HT-29 (cell line): ENCODE measurements at places on chromosomes 2 and 18. TPM values are rescaled to one million over a fixed set of nuclear protein-coding genes. Genes with fewer than 3 reads are reported as not detected.

The RBKS gene
- total RNA-seq = 0.42 and 0.53 TPM in 2 replicates

The FBXO48 gene
- total RNA-seq = 0.03 and 0.05 TPM in 2 replicates

The AP1S3 gene
- 14.1 and 16.3 TPM in 2 replicates for total RNA-seq

The OTOS gene
- total RNA-seq = not detected in 2 replicates

The ANKRD30BL gene
- total RNA-seq = not detected in 2 replicates

The STPG4 gene
- 6.9 and 7.1 TPM in 2 replicates for total RNA-seq

The SCYGR2 gene
- not detected in 2 replicates for total RNA-seq

The PRSS56 gene
- total RNA-seq = not detected in 2 replicates

The SERPINB10 gene
- total RNA-seq = not detected in 2 replicates

The CAB39 gene
- 28.6 and 30.6 TPM in 2 replicates for total RNA-seq

The ABHD1 gene
- total RNA-seq = not detected in 2 replicates

The EPHA4 gene
- 0.41 TPM in 1 of 2 replicates, not detected in the other for total RNA-seq

The BCL11A gene
- total RNA-seq = not detected in 2 replicates

The REG3G gene
- total RNA-seq = not detected in 2 replicates

The TNFAIP6 gene
- not detected in 2 replicates for total RNA-seq

The QPCT gene
- total RNA-seq = 54.2 and 54.3 TPM in 2 replicates

The ABCG8 gene
- not detected in 2 replicates for total RNA-seq

The CPO gene
- total RNA-seq = not detected in 2 replicates

The ABCB11 gene
- total RNA-seq = 0.08 TPM in 1 of 2 replicates, not detected in the other

The RIT2 gene
- total RNA-seq = not detected in 2 replicates

The CPLX4 gene
- not detected in 2 replicates for total RNA-seq

The NEUROD1 gene
- total RNA-seq = not detected in 2 replicates

The TUBA3E gene
- not detected in 2 replicates for total RNA-seq

The OSBPL1A gene
- total RNA-seq = 13.7 and 14.1 TPM in 2 replicates

The DSC2 gene
- total RNA-seq = 4.9 and 5.7 TPM in 2 replicates

The FLACC1 gene
- 0.13 and 1.2 TPM in 2 replicates for total RNA-seq

The GAREM1 gene
- 5.0 and 5.6 TPM in 2 replicates for total RNA-seq

The SIX3 gene
- total RNA-seq = not detected in 2 replicates

The DSG2 gene
- total RNA-seq = 16.5 and 17.8 TPM in 2 replicates

The REEP1 gene
- 0.13 TPM in 1 of 2 replicates, not detected in the other for total RNA-seq

The FHOD3 gene
- total RNA-seq = not detected in 2 replicates

The CSRNP3 gene
- 0.08 and 0.10 TPM in 2 replicates for total RNA-seq

The RAB6C gene
- total RNA-seq = not detected in 2 replicates

The ITPRID2 gene
- 89.8 and 109 TPM in 2 replicates for total RNA-seq

The LYPD1 gene
- not detected in 2 replicates for total RNA-seq
